ENCODE measurements at places on chromosomes 5 and 9. TPM values are rescaled to one million over a fixed set of nuclear protein-coding genes. Genes with fewer than 3 reads are reported as not detected.

The OCLN gene
- 0.62 TPM for total RNA-seq

The AHRR gene
- total RNA-seq = 82.2 TPM

The SPATA31A3 gene
- total RNA-seq = not detected

The FRRS1L gene
- not detected for total RNA-seq

The RFESD gene
- total RNA-seq = 4.0 TPM

The ANKRD33B gene
- total RNA-seq = 12.0 TPM

The SH3TC2 gene
- total RNA-seq = not detected

The CDH9 gene
- total RNA-seq = not detected

The PAEP gene
- not detected for total RNA-seq

All from activated T-cell treated with anti-CD3 and anti-CD28 coated beads, Interleukin-2, amount 50 U/mL, for 72 hours (primary cell).